Osteocyte (in vitro differentiated cells): ENCODE measurements at places on chromosomes 7 and 10.

- no peak for DNase-seq
Measured at GRCh38 chr7:131381069-131381838, 53.6 kb downstream of the MKLN1 start.

DNA sequence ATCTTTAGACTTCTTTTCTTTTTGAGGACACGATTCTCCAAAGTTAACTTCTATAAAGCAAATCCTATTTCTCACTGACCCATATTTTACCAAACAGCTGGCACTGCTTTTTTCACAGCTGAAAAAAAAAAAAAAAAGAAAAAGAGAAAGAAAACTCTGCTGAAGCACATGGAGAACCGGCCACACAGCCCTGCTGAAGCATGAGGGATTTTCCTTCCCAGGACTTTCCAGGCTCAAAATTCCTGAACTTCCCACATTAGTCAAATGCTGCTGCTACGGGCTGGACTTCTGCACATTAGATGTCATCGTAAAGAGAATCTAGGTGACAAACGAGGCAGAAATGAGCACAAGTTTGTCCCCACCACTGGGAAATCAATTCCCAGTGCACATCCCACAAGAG lies 25.2 kb downstream of the HIPK2 start:
- no peak for DNase-seq

DNA sequence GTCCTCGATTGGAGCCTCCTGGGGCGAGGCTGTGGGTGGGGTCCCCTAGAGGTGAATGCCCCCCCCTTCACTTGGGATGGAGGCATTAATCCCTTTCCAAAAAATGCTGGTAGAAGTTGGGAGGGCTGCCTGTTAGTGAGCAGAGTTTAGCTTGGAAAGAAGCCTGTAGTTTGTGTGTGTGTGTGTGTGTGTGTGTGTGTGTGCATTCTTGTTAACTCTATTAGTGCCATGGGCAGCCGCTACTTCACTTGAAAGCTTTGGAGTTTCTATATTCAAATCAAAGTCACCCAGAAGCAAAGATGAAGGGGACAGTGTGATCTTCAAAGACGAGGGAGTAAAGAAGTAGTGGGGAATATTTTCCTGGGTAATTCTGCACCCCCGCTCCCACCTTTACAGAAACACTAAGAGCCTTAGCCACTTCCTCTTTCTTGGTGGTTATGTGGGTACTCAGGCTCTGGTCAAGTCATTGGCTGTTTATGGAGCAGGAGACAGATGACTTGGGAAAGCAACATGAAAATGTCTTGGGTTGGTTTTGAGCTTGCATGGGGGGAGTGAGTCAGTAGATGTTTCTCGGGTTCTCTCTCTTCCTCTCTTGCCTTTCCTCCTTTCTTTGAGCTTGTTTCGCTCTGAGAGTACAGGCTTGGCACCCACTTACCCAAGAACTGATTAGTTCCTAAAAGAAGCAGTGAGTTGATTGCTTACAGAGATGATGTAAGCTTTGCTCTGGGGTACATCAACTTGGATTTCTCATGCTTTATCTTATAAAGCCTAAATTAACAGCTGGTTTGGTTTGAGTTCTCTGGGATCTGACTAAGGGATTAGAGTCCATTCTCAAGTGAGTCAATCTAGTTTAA lies 35.9 kb downstream of the TCF7L2 start:
- no peak for DNase-seq

GRCh38 chr7:54888067-54888733 lies 129.2 kb upstream of the SEC61G start:
- no peak for DNase-seq

DNA sequence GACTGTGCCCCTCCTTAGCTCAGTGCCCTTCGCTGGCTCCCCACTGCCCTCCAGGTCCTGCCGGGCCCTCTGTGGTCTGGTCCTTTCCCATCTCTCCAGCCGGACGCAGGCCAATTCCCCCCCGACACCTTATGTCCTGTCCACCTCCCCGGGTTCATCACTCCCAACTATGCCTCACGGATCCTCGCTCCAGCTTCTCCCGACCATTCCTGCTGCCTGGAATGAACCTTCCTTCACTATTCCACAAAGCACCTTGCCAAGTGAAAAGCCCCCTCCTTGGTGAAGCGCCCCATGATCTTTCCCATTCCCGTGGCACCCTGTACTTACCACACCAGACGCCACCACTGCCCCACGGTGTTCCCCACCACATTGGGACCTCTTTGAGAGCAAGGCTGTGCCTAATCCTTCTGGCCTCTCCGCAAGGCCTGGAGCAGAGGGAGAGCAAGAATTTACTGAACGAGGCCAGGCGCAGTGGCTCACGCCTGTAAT lies 47.2 kb downstream of the TMEM270 start:
- no peak for DNase-seq

- no peak for DNase-seq
Measured at GRCh38 chr7:36456138-36456537, 66.5 kb downstream of the ANLN start.

GRCh38 chr7:130865408-130866236 lies 131.6 kb upstream of the KLF14 start:
- DNase-seq, result no peak

GRCh38 chr7:151451156-151451555 lies 11.2 kb upstream of the CRYGN start:
- DNase-seq, result no peak

DNA sequence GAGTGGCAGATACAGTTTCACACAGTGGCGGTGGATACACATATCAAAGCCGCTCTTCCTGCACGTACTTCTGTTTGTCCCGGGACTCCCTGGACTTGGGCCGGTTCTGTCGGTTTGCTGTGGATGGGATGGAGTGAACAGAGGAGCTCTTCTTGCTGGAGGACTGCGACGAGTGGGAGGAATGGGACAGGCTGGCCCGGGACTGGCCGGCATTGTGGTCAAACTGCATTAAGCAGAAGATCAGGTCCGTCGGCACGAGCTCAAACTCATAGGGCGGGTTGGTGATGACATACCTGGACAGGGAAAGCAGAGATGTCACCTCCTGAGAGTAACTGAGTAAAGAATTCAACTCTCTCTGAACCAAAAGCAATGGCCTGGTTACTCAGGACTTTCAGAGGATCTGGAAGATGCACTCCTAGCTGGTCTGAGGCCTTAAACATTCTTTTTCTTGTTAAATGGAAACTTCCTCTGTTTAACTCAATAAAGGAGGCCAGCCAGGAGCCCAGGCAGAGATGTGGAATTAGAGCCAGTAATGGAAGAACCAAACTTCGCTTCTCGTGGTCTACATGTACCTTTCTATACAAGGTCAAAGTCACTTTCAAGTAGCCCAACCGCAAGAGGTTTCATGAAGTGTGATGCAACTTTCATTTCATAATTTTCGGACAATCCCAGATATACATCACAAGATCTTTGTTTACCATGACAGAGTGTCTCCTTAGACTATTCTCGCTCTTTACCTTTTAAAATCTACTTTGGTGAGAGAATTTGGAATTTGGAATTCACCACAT lies 750.2 kb downstream of the KCNMA1 start:
- DNase-seq, result no peak

- DNase-seq, result peak; percentile 92
Measured at GRCh38 chr7:73718905-73719805, at the start of gene STX1A. TSS of gene STX1A (minus strand) at chr7:73719669. CDS start at chr7:73719631, 38 bp downstream.

DNA sequence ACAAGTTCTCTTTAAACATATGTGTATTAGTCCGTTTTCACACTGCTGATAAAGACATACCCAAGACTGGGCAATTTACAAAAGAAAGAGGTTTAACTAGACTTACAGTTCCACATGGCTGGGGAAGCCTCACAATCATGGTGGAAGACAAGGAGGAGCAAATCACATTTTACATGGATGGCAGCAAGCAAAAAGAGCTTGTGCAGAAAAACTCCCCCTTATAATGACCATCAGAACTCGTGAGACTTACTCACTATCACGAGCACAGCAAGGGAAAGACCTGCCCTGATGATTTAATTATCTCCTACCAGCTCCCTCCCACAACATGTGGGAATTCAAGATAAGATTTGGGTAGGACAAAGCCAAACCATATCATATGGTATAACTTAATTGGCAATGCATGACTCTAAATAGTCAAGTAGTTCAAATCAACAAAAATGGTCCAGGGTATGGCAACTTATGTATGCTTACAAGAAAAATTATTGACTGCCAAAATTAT lies 34.1 kb upstream of the TMEM243 start:
- no peak for DNase-seq

- no peak for DNase-seq
Measured at GRCh38 chr7:14833707-14834106, 68.8 kb downstream of the DGKB start.

- DNase-seq, result no peak
Measured at GRCh38 chr10:6892864-6893263, 312.8 kb upstream of the PRKCQ start.

GRCh38 chr10:79262959-79263746 lies 84.1 kb upstream of the PPIF start:
- no peak for DNase-seq

DNA sequence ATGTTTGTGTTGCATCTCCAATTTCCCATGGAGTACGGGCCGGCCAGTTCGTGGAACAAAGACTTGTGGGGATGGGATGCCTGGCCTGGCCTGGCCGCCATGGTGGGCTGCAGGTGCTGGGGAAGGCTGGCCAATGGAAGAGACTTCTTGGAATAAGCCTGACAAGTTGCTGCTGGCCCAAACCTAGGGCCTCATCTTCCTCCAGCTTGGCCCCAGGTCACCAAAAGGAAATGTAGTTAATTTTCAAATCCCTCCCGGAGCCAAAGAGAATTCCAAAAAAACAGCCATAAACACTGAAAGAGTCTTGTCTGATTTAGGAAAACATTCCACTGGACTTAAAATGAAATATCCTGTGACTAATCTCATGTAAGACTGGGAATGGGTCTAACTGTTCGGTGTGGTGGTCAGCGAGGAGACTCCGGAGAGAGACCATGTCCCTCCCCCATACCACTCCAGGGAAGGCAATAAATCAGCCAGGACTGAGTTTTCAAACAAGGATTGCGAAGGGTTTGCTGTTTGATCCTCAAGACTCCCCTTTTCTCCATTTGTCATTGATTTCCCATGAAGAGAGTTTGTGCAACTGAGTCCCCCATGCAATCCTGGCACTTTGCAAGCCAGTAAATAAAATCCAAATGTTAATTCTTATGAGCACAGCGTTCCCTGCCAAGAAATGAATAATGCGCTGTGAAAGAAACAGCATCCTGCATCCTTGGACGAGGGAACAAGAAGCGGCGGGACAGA lies 128.7 kb upstream of the HABP2 start:
- no peak for DNase-seq

- no peak for DNase-seq
Measured at GRCh38 chr10:13091801-13092200, 8.2 kb upstream of the OPTN start.

DNA sequence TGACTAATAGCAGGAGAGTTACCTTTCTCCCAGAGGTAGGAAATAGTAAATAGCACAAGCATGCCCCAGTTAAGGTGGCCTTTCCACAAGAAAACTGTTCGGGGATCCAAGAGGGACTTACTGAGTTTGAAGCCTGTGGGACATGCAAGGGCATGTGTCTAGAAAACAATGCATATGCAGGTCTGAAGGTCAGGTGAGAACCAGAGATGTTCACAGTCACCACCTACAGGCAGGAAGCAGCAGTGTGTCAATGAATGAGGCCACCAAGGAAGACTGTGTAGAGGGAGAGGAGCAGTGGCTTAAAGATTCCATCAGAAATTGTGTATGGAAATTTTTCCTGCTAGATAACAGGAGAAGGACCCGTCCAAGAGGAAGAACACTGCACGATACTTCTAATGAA lies 66.0 kb downstream of the CALD1 start:
- no peak for DNase-seq

DNA sequence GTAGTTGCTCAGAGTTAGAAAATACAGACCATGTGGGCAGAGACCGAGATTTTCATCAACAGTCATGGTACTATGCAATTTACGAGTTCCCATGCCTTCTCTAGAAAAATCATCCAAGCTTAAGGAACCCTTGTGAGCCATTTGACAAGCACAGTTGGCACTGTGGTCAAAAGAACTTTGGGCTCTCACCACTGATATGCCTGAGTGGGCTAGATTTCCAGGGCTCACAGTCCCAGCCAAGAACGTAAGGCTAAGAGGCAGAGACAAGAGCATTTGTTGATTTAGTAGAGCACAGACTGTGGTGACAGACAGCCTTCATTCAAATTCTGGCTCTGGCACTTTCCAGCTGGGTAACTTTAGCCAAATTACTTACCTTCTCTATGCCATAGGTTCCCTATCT lies 407.0 kb downstream of the SORCS1 start:
- DNase-seq, result no peak

DNA sequence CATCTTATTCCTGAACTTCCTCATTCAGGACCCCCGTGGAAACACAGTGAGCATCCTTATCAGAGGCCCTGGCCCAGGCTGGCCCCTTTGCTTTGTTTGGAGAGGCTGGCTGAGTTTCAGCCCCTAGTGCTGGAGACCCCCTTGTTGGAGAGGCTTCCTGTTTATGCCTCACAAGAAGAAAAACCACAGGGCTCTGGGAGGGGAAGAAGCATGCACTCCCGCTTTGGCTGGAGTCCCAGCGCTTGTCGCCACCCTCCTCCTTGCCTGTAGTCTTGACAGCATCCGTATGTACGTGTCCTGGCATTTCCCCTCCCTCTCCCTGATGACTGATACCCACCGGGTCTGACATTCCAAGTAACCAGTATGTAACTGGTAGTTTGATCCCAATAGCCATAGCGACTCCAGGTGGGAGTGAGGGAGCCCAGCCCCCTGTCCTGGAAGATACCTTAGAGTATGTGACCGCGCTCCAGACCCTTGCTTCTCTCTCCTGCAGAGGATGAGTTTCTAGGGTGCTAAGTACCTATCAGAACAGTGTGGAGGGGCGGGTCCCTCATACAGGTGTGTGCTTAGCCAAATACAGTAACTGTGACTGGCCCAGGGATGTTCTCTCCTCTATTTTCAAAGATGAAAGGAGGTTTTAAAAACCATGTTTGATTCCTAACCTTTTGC lies 6.9 kb upstream of the ATP6V0E2 start:
- no peak for DNase-seq
